ENCODE measurements at places on chromosomes 5 and 9.

DNA sequence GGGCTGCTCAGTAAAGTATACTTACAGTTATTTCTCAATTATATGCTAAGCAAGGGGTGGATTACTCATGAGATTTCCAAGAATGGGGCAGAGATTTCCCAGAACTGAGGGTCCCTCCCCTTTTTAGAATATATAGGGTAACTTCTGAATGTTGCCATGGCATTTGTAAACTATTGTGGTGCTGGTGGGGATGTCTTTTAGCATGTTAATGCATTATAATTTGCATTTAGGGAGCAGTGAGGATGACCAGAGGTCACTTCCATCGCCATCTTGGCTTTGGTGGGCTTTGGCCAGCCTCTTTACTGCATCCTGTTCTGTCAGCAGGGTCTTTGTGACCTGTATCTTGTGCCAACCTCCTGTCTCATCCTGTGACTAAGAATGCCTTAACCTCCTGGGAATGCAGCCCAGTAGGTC lies 35.5 kb downstream of the TTC1 start:
- H3K36me3 ChIP-seq: peaks cover 16% of the 10 kb centered on the region
- DNase-seq: no peak
- no peaks in the 10 kb centered on the region for H3K4me1 ChIP-seq
- no peak overlapping the region for H3K27ac ChIP-seq
- no peak overlapping the region for H3K4me3 ChIP-seq

- no peaks in the 10 kb centered on the region for H3K36me3 ChIP-seq
- DNase-seq: no peak
- peak overlapping the region; percentile 49 for H3K4me3 ChIP-seq
- H3K27ac ChIP-seq: peak overlapping the region; percentile 71
These were observed 17.4 kb upstream of the ADRB2 start for GRCh38 chr5:148808864-148809642.

DNA sequence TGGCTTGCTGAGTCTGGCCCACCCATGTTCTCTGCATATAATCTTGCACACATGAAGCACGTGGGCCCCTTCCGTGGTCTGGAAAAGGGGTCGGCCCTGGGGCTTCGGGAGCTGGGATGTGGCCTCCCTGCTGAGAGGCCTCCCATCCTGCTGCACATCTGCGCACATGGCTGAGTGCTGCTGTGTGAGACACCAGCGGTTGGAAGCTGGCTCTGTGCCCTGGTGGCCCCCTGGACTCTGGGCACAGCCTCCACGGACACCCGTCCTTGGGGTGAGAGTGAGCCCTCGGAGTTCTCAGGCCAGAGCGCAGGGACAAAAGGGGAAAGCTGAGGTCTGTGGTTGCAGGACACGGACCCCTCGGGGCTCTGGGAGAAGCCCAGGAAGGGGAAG lies 115.8 kb downstream of the RXRA start:
- no peak overlapping the region for H3K27ac ChIP-seq
- no peak for DNase-seq
- no peaks in the 10 kb centered on the region for H3K27me3 ChIP-seq
- no peak overlapping the region for H3K4me3 ChIP-seq
- H3K4me1 ChIP-seq: peaks cover 27% of the 10 kb centered on the region

DNA sequence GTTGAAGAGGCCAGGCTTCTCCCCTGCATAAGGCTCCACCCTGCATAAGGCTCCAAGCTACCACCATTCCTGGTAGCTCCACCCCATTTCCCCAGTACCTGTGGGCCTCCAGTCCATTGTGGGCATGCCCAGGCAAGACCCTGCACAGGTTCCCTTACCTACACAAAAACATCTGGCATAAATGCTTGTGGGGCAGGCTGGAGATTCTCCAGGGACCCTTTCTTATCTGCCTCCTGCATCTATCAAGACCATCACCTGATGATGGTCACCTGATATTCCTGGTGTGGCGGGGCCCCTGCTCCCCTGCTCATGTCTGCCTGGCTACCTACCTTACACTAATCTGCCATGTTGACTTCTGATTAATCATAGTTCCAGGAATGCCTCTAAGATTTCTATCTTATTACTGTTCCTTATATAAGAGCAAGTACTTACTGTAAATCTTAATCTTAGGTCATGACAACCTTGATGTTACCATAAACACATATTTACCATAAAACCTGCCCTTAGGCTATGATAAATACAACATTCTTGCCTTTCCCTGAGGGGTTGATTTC lies 41.0 kb downstream of the FGD3 start:
- peak overlapping the region; percentile 6 for H3K4me3 ChIP-seq
- peak overlapping the region; percentile 94 for H3K27ac ChIP-seq
- no peak for DNase-seq
- no peaks in the 10 kb centered on the region for H3K27me3 ChIP-seq
- H3K36me3 ChIP-seq: peaks cover 10% of the 10 kb centered on the region

DNA sequence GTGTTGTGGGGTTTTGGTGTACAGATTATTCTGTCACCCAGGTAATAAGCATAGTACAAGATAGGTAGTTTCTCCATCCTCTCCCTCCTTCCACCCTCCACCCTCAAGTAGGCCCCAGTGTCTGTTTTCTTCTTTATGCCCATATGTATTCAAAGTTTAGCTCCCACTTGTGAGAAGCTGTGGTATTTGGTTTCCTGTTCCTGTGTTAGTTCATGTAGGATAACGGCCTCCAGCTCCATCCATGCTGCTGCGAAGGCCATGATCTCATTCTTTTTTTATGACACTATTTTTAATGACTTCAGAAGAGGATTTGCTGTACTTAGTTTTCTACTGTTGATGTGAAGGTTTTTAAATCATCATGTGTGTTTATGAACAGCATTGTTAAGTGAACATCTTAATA lies 11.9 kb downstream of the CCDC180 start:
- H3K36me3 ChIP-seq: peaks cover 8% of the 10 kb centered on the region
- peaks cover 4% of the 10 kb centered on the region for H3K4me1 ChIP-seq
- DNase-seq: no peak
- no peak overlapping the region for H3K27ac ChIP-seq
- H3K27me3 ChIP-seq: no peaks in the 10 kb centered on the region
- H3K4me3 ChIP-seq: no peak overlapping the region

DNA sequence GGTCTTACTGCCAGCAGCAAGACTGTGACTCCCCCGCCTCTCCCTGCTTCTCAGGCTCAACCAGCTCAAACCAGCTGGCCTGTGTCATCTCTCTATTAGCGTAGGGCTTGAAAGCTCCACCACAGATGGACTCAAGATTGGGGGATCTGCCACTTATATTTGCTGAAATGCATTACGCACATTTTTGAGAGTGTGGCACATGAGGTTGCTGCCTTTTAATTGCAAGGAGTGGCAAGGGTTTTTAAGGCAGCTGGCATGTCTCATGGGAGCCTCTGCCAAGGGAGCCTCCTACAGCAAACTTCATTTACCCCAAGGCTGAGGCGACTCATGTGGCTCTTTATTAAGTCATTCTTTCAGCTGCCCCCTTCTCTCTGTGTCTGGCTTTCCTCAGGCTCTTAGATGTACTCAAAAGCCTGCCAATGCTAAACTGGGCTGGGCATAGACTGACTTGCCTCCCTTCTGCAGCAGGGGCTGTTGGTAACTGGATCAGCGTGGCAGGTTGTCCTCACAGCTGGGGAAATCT lies 219.3 kb downstream of the SMARCA2 start:
- H3K36me3 ChIP-seq: no peaks in the 10 kb centered on the region
- DNase-seq: no peak
- peaks cover 17% of the 10 kb centered on the region for H3K4me1 ChIP-seq
- no peak overlapping the region for H3K27ac ChIP-seq
- H3K4me3 ChIP-seq: no peak overlapping the region

- H3K4me3 ChIP-seq: no peak overlapping the region
- no peaks in the 10 kb centered on the region for H3K36me3 ChIP-seq
- no peaks in the 10 kb centered on the region for H3K27me3 ChIP-seq
- no peak for DNase-seq
- H3K4me1 ChIP-seq: no peaks in the 10 kb centered on the region
These were observed 298.3 kb upstream of the EFNA5 start for GRCh38 chr5:107968998-107969397.

GRCh38 chr5:141605523-141606277 lies 13.1 kb downstream of the DIAPH1 start:
- peak overlapping the region; percentile 65 for H3K27ac ChIP-seq
- no peaks in the 10 kb centered on the region for H3K27me3 ChIP-seq
- no peak overlapping the region for H3K4me3 ChIP-seq
- peaks cover 6% of the 10 kb centered on the region for H3K36me3 ChIP-seq

GRCh38 chr9:38053697-38054461 lies 15.1 kb downstream of the SHB start:
- H3K27me3 ChIP-seq: no peaks in the 10 kb centered on the region
- peak overlapping the region; percentile 28 for H3K4me3 ChIP-seq
- H3K36me3 ChIP-seq: peaks cover 5% of the 10 kb centered on the region
- H3K27ac ChIP-seq: peak overlapping the region; percentile 31

GRCh38 chr9:5509573-5509972 lies 758 bp upstream of the PDCD1LG2 start:
- DNase-seq: no peak
- no peak overlapping the region for H3K4me3 ChIP-seq
- no peaks in the 10 kb centered on the region for H3K4me1 ChIP-seq
- H3K27me3 ChIP-seq: no peaks in the 10 kb centered on the region

GRCh38 chr9:76161106-76161505 lies 233.1 kb downstream of the RFK start:
- peak overlapping the region; percentile 48 for H3K4me3 ChIP-seq
- peak overlapping the region; percentile 16 for H3K27ac ChIP-seq
- peaks cover 31% of the 10 kb centered on the region for H3K36me3 ChIP-seq

DNA sequence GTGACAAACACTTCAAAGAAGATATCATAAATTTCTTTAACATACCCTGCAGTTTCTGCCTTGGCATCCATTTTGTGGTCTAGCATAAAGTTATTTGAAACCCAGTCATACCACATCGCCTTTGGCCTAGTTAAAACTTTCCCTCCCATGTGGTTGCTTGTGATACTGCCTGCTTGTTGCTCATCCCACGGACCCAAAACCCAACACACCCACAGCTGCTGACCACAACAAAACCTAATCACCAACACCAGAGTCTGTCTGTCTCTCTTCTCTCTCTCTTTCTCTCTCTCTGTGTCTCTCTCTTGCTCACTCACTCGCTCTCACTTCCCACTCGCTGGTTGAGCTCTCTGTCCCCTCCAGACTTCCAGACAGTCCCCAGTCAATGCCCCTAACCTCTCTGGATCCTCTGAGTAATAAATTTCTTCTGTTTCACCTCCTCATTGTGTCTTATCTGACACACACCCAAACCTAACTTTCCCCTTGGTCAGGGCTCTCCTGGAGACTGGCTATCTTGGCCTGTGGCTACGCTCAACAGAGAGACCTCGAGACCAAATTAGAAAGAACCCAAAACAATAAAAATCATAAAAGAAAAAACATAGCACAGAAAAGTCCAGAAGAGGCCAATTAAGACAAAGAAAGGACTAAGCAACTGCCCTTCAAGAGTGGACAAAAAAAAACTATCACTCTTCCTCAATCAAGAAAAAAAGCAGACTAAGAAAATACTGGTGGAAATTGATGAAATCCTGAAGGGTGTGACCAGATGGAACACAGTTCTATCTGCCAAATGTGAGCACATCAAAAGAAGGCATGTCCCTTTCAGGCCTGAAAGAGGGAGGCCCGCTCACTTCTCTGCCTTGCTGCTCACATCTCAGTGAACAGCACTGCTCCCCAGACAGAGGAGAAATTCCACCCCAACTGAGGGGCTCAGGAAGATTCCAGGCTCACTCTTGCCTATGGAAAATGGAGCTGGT lies 41.5 kb downstream of the TTLL11 start:
- peaks cover 2% of the 10 kb centered on the region for H3K36me3 ChIP-seq
- H3K27ac ChIP-seq: no peak overlapping the region
- peaks cover 9% of the 10 kb centered on the region for H3K4me1 ChIP-seq
- DNase-seq: no peak
- no peaks in the 10 kb centered on the region for H3K27me3 ChIP-seq

GRCh38 chr5:14364096-14364495 lies 217.5 kb upstream of the OTULINL start:
- H3K27me3 ChIP-seq: no peaks in the 10 kb centered on the region
- peaks cover 31% of the 10 kb centered on the region for H3K36me3 ChIP-seq
- no peak overlapping the region for H3K4me3 ChIP-seq
- H3K27ac ChIP-seq: no peak overlapping the region

DNA sequence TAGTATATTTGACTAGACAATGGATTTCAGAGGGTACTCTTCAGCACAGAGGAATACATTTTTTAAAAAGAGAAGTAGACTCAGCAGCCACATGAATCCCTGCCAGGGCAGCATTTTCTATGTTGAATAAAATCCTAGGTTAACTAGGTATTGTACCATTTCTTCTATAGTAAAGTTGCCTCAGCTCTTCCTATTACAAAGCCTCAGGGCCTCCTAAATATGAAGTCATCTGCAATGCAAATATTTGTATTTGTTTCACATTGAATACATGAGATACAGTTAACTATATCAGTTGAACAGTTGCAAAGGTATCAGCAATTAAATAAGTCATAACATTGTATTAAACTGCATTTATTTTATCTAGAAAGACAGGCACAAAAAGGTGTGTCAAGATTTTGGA lies 59.5 kb downstream of the NUDT12 start:
- H3K27ac ChIP-seq: no peak overlapping the region
- H3K27me3 ChIP-seq: no peaks in the 10 kb centered on the region
- no peak for DNase-seq
- H3K36me3 ChIP-seq: no peaks in the 10 kb centered on the region
- peaks cover 5% of the 10 kb centered on the region for H3K4me1 ChIP-seq

DNA sequence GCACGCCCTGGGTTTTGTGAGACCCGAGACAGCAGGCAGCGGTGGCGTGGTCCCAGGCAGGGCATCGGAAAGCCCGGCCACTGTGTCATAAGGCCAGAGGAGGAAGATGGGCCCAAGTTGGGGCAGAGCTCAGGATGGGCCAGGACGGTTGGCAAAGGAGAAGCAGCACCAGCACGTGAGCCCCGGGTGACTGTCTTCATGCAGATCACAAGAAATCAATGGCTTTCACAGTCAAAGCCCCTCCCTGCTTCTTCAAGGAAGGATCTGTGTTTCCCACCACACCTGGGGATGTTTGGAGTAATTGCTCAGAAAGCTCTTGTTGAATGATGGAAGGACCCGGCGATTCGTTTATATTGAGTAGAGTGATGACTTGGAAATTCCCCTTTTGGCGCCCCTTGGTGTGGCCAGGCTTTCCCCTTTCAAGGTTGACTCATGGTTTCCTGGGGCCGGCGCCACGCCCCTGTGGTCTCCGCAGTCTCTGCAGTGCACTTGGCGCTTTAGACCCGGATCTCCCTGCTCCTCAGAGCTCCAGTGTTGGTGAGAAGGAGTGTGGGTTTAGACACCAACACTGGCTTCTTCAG lies 52.1 kb downstream of the IL31RA start:
- DNase-seq: no peak
- no peak overlapping the region for H3K4me3 ChIP-seq
- peaks cover 3% of the 10 kb centered on the region for H3K27me3 ChIP-seq
- H3K36me3 ChIP-seq: no peaks in the 10 kb centered on the region

- H3K4me3 ChIP-seq: no peak overlapping the region
- no peaks in the 10 kb centered on the region for H3K36me3 ChIP-seq
- H3K27ac ChIP-seq: no peak overlapping the region
- H3K27me3 ChIP-seq: no peaks in the 10 kb centered on the region
- H3K4me1 ChIP-seq: peaks cover 17% of the 10 kb centered on the region
These were observed 52.5 kb upstream of the SEMA6A start for GRCh38 chr5:116626945-116627679.

GRCh38 chr5:6578676-6579343 lies 54.0 kb downstream of the NSUN2 start:
- H3K4me3 ChIP-seq: no peak overlapping the region
- H3K36me3 ChIP-seq: no peaks in the 10 kb centered on the region
- H3K4me1 ChIP-seq: no peaks in the 10 kb centered on the region
- H3K27ac ChIP-seq: no peak overlapping the region
- peaks cover 62% of the 10 kb centered on the region for H3K27me3 ChIP-seq

Data from type B pancreatic cell (in vitro differentiated cells).